Activated naive CD8-positive, alpha-beta T cell treated with anti-CD3 and anti-CD28 coated beads for 36 hours (primary cell): ENCODE measurements at places on chromosomes 12 and 14.

DNA sequence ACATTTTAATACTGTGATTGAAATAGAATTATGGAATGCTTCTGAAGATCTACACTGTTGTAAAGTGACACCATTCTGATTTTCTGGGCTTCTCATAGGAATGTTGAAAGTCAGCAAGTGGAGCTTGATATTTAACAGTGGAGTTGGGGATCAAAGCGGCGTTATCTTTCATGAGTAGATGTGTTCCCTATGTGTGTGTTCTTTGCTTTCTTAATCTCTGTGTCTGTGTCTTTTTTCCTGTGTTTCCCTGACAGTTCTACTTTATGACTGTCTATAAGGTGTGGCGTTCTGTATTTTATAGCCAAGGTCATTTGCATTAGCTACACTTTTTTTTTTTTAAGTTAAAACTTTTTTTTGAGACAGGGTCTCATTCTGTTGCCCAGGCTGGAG, 24.7 kb downstream of the SYNE2 start:
- no peak for DNase-seq

GRCh38 chr12:124493809-124494750, 73.3 kb downstream of the NCOR2 start:
- peak; percentile 83 for DNase-seq

- DNase-seq = no peak
Observed at GRCh38 chr12:113747017-113747416, 219.1 kb downstream of the RBM19 start.

DNA sequence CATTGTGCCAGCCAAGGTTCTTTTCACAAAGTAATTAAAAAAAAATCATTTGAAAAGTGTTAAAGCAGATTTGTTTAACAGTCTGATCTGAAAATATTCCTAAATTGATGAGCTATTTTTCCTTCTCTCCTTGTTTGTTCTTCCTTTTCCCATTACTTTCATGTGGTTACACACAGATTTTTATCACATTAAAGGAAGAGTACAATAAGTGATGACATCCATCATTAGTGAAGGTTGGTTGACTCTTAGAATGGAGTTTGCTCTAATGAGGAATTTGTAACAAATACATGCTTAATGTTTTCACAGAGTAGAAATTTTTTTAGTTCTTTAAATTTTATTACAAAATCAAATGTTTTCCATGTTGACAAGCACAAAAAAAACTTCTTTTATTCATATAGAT, 18.9 kb upstream of the TOMM20L start:
- DNase-seq = no peak

GRCh38 chr14:93961620-93962019, 14.8 kb downstream of the ASB2 start:
- DNase-seq = no peak

DNA sequence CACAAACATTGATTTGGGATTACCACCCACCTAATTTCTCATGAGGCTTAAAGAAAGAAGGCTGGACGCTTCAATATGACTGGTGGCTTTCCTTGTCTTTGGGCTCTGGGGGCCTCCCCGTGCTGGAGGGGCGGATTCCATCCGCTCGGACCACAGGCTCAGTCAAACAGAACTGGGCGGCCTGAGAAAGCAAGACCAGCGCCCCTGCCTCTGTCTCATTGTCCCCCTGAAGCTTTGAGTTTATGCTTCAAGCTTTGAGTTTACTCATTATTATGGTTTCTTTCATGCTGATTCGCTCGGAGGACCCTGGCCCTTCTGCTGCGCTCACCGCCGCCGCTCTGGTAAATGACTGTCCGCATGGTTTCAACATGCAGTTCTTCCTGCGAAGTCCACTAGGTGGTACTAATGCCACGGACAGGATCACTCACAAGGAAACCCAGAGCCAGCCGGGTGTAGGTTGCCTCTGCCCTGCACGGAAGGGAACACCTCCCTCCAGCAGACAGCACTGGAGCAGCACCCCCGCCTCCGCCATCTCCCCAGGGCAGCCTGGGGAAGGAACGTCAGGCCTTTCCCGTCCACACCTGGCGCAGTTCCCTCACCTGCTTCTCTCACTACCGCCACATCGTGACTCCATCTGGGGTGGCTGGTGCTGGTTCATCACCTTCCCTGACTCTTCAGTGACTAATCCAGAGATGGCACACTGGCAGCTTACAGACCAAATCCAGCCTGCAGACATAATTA, 13.2 kb upstream of the TIGAR start:
- no peak for DNase-seq

- no peak for DNase-seq
Observed at GRCh38 chr12:80364056-80364455, 80.0 kb upstream of the PTPRQ start.

GRCh38 chr12:5745251-5745888, 199.7 kb downstream of the ANO2 start:
- DNase-seq = peak; percentile 61

DNA sequence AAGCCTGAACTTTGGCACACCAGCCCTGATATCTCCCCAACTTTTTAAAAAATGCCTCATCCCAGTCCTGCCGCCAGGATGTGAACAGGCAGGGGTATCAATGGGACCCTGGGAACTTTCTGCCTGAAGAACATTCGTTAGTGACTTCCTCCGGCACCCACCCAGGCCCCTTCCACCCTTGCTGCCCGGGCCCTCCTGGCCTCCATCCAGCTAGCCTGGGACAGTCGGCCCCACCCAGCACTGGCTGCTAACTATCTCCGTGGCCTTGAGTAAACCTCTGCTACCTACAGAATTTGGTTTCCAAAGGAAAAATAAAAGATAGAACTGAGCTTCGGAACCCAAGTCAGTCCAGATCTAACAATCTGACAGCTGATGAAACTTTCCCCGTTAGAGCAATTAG, 14.3 kb downstream of the SCARB1 start:
- no peak for DNase-seq
